Stimulated activated CD4-positive, alpha-beta T cell treated with anti-CD3 and anti-CD28 coated beads, Interleukin-2, amount 100 ng/mL, for 48 hours (primary cell): ENCODE measurements at places on chromosomes 11 and 22.

DNA sequence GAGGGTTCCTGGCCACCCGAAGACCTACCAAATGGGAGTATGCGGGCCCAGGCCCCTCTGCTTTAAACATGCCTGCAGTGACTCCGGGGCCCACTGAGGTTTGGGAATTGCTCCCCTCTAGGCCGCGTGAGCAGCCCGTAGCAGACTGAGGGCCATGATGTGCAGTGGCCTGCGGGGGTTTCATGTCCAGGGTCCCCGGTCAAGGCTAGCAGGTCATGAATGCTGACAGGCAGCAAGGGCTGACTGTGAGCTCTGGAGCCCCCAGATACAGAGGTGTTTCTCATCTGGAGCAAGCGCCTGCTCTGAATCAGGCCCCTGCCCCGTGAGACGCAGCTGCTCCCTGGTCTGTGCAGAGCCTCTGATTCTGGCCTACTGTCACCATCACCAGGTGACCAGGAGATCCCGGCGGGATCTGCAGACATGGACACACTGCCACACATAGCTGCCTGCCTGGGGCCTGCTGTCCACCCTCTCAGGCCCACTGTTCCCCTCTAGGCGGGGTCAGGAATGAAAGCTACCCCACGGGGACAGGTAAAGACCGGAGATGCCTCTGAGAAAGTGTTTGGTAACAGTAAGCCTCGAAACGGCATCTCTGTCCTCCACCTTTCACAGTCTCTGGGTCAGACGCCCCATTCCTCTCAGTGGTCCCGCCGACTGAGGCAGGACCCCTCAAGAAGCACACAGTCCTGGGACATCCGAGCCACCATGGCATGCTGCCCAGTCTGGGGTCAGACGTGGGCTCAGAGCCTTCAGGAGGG is 73.3 kb downstream of the PARVB start:
- no peak for DNase-seq

DNA sequence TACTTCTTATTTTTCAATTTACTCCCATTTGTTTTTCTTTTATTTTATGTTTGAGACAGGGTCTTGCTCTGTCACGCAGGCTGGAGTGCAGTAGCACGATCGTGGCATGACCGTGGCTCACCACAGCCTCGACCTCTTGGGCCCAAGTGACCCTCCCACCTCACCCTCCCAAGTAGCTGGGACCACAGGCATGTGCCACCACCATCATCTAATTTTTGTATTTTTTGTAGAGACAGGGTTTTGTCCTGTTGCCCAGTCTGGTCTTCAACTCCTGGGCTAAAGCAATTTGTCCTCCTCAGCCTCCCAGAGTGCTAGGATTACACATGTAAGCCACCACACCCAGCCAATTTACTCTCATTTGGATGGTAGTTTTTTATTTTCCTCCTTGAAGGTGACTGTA is 679.3 kb upstream of the CCDC179 start:
- no peak for DNase-seq

- no peak for DNase-seq
These were observed 29.5 kb downstream of the DKK3 start for GRCh38 chr11:11978792-11979487.

DNA sequence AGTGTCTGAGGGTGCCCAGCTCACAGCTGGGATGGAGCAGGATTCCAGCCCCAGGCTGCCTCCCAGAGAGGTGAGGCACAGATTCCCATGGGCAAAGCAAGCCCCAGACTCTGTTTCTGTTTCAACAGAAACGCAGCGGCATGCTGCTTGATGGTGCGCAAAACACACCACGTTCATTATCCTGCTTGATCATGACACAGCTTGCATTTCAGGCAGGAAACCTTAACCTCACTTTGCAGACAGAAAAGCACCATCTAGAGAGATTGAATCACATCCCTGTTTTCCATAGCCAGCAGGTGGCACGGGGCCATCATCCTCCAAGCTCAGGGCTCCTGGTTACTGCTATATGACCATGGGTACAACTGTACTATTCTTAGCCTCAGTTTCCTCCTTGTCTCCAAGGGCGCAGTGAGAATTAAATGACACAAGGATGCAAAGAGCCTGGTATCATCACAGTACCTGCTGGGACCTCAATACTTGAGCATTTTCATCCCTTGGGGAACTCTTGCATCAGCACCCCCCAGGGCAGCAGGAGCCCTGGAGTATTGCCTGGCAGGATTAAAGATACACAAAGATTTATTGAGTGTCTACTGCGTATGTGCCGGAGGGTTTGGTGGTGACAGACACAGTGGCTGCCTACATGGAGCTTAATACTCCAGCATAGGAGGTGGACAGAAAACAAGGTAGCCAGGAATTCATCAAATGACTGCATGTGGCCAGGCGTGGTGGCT is 110.0 kb downstream of the TP53I11 start:
- no peak for DNase-seq

DNA sequence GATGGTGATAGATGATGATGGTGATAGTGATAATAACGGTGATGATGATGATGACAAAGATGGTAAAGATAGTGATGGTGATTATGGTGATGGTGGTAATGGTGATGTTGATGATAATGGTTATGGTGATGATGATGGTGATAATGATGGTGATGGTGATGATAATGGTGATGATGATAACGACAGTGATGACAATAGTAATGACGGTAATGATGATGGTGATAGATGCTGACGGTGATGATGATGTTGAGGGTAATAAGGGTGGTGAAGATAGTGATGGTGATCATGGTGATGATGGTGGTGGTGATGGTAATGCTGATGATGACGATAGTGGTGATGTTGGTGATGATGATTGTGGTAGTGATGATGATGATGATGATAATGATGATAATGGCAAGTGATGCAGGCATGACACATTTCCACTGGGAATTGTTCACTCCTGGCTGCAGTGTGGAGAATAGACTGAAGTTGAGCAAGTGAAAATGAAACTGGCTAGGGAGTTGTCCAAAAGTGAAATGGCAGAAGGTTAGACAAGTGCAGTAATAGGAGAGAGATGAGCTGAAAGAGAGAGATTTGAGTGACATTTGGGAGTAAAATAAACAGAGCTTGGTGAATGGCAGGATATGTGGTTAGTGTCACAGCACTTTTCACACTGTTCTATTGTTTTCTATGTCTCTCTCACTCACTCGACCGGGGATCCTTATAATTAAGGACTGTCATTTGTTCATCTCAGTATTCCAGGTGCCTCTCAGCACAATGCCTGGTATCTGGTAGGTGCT is 992.5 kb downstream of the OPCML start:
- no peak for DNase-seq

DNA sequence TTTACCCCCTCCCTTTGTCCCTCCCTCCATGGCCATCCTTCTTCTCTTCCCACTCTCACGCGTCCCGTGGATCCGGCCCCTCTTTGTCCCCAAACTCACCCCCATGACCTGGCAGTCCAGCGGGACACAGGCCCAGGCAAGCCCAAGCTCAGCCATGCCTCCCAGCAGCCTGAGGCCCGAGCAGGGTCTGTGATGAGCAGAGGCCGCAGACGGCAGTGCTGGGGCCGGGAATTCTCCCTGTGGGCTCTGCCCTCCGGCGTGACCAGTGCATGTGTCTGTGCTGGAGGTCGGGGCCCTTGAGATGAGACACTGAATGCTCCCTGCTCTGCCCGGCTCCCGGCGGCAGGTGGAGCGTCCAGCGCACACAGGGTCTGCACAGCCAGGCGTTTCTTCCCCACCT is 237.9 kb downstream of the BRD1 start:
- DNase-seq: no peak

DNA sequence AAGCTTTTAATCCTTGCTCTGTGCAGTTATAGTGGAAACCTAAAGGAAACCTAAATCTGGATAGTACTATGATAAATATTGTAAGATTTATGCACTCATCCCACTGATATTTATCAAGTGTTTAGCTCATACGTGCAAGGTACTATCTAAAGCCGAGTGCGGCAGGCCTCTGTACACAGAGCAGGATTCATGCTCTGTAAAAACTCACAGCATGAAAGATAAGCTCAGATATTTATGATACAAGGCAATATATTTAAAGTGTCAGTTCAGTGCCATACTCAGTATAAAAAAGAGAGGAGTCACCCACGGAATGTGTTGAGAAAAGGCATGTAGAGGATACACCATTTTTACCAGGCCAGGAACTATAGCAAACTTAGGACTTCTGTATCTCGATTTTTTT is 66.2 kb downstream of the MAML2 start:
- no peak for DNase-seq

DNA sequence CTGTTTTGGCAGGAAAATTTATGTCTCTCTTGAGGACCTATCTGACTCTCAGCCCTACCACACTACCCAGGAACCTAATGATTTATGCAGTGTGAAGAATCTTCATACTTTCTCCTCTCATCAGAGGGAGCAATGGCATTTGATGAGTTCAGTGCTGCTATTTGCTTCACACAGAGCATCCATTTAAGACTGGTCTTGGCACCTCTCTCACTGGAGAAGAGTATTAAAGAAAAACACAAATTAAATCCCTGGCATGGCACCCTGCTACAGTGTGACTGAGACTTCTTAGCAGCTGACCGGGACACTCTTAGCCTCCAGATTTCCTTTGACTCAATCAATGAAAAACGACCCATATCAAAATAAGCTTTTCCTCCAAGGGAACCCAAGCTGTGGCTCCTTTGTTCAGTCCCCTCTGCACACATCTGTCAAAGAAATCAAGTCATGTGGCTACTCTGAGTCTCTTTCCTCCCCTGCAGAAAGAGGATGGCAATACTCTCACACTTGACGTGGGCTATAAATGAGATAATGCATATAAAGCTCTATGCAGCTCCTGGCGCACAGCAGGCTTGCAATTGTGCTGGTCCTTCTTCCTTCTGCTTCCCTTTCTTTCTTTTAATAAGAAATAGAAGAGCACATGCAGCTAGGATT is 186.1 kb upstream of the E2F8 start:
- DNase-seq: no peak

- no peak for DNase-seq
These were observed 95.2 kb downstream of the MRTFA start for GRCh38 chr22:40541300-40541699.

DNA sequence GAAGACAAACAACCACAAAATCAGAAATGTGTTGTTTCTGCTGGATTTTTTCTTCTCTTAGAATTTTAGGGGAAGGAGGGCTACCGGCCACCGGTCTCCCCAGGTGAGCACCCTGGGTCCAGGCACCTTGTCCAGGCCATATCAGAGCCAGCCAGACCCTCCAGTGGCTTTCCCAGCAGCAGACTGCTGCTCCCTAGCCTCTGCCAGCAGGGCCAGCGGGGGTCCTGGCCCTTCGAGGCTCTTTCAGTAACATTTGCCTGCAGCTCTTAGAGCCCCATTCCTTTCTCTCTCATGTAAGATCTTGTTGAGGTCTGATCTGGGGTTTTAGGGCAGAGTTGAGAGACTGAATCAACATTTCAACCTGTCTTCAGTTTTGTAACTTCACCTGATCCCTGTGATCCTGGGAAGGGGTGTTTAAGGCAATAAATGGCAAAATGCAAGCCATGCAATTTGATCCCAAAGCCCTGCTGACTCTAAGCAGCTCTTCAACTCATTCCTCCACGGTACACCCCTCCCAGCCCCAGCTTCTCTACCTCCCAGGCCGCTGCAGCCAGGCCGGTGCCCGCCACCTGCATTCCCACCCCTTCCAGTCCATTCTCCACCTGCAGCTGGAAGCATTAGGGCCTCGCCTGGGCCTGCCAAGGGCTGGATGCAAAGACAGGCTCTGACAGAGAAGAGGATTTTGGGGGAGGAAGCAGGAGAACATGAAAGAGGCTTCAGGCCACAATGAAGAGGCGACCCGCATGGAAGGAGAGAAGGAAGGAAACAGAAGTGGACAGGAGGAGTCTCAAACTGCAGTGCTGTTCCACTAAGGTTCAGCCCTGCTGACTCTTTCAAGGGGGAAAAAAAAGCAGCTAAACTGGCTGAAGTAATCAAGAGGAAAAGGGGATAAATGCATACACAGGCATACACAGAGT is 113.0 kb upstream of the FGF3 start:
- no peak for DNase-seq
